AG10803 (cell line): ENCODE measurements at places on chromosomes 3 and 15.

DNA sequence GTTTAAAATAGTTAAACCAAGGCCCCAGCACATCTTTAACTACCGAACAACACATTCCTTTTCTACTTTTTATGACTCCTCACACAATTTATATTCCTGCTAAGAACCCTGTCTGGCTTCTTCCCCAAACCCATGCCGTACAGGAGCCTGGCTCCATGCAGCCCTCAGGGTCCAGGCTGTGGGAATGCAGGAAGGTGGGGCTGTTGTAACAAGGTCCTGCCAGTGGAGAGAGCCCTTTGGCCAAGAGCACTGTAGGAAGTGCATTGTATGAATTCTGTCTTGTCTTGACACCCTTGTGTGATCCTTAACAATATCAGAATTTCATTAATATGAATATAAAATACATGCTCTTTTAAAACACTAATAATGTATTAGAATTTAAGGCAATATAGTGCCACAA, 563.8 kb downstream of the TBL1XR1 start:
- DNase-seq = no peak

GRCh38 chr3:196638861-196639482, 522 bp upstream of the NRROS start:
- DNase-seq = no peak

GRCh38 chr3:65174713-65175112, 486.9 kb upstream of the ADAMTS9 start:
- no peak for DNase-seq

DNA sequence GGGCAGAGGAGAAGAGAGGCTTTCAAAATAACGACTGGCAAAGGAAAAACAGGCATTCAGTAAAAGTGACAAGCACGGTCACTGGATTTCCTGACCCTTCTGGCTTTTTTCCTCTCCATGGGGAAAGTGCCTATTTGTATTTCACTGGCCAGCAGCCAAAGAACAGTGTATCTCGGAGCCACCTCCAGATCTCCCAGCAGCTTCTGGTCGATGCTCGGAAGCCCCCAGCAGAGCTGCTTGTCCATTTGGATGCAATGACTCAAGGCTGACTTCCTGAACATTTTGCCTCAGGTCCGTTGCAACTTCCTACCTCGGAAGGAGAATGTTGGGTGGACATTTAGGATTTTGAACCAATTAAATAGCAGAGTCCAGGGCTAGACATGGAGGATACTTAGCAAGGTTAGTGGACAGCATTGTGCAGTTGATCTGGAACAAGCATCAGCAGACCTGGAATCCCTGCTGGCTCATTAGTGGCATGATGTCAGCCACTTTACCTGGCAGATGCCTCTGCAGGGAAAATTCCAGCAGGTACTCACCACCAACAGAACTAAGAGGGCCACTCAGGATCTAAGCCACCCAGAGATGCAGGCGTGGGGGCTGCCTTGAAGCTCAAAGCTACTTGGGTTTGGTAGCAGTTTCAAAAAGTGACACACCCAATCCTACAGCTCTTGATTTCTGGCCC, 1.1 kb downstream of the FAM107A start:
- no peak for DNase-seq
